ENCODE measurements at places on chromosomes 13 and 19.

DNA sequence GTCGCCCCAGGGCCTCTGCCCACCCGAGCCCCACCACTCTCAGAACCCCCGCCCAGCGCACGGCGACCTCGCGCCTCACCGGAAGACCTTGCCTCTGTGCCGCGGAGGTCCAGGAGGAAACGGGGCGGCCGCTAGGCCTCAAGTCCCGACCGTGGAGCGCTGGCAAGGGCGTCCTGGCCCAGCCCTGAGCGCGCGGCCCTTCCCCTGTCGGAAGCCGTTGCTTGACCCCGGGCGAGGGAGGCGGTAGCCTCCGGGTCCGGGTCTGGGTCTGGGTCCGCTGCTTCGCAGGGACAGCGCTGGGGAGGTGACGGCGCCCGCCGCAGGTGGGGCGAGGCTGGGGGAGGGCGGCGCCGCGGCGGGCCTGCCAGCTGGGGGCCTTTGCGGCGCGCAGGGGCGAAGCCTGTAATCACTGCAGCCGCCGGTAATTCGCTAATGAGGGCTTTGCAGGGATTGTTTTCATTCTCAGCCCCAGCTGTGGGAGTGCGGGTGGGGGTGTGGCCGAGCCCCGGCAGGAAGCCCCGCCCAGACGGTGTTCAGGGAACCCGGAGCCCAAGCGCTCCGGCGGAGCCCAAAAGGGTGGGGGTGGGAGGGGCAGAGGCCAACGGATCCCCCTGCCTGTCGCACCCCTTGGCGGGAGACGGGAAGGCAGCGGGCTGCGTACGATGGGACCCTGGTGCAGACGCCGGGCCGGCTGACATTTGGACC is 8.6 kb downstream of the C19orf25 start:
- peak; percentile 68 for DNase-seq

DNA sequence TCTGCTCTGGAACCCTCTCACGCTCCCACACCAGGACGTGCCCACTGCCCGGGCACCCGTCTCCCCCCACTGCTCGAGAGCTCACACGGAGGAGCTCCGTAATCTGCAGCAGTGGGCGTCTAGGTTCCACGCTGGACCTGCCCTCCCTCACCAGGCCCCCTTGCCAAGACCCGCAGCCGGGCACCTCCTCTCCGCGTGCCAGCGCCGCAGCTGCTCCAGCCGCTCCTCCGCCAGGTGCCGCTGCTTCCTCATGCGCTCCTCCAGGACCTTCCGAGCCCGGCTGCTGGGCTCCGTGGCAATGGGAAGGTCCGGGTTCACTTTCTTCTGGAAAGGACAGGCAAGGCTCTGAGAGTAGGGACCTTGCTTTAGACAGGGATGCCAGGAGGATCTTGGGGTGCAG is 35.0 kb upstream of the MATK start:
- DNase-seq: no peak

GRCh38 chr19:15419413-15420025 is 731 bp upstream of the AKAP8L start:
- DNase-seq: no peak

DNA sequence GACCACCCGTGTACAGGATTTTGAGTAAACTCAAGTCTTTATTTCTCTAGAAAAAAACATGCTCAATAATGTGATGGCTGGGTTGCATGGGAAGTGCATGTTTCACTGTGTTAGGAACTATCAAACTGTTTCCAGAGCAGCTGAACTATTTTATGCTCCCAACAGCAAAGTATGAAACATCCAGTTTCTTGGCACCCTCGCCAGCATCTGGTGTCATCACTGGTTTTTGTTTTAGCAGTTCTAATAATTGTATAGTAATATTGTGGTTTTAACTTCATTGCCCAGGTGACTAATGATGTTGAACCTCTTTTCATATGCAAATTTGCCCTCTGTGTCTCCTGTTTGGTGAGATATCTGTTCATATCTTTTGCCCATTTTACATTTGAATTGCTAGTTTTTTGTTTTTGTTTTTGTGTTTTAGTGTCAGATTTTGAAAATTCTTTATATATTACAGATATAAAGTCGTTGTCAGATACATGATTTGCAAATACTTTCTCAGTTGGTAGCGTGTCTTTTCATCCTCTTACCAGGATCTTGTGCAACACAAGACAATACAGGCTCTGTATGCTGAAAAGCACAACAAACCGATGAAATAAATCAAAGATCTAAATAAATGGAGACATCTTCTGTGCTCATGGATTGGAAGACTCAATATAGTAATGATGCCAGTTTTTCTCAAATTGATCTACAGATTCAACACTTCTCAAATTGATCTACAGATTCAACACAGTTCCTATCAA is 87.8 kb downstream of the IPO5 start:
- DNase-seq: no peak

DNA sequence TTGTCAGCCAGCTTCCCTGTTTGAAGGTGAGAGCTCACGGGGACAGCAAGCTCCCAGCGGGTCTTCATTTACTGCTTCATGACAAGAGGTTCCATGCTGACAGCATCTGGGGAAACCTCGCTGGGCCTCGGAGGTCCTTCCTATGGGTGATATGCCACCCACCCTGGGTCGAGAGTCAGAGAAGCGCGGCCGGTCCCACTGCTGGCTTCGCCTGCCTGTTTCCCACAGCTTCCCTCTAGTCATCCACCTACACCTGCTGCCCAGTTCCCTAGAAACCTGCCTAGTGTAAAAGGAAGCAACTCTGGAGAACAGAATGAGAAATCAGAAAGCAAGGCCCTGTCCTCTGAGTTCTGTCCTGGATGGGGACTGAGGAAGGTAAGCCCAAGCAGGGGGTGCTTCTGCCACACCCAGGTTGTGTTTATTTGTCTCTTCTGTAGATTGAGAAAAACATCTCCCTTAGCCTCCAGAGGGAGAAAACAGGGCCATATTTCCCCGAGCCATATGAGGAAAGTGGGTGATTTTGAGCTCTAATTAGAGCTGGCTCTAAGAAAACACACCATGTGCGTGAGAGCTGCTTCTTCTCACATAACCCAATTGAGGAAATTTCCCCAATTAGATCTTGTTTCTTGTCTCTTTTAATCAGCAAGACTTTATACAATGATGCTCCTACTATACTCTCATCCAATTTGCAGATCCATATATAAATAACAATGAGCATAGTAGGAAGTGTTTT is 504.3 kb downstream of the IRS2 start:
- no peak for DNase-seq

DNA sequence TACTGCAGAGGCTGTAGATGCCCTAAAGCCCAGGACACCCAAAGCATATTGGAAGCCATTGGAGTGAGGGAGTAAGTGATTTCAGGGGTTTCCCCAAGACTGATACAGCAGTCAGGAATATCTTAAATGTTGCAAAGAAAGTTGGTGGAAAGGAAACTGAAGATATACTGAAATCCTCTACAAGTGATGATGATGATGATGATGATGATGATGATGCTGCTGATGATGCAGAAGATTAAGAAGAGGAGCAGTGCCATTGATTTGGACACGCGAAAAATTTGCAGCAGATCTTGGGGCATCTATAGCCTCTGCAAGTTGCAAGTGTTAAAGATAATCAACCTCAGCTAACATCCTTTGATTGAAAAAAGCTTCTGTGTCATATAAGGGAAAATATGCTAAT is 23.8 kb downstream of the ZNF44 start:
- no peak for DNase-seq

DNA sequence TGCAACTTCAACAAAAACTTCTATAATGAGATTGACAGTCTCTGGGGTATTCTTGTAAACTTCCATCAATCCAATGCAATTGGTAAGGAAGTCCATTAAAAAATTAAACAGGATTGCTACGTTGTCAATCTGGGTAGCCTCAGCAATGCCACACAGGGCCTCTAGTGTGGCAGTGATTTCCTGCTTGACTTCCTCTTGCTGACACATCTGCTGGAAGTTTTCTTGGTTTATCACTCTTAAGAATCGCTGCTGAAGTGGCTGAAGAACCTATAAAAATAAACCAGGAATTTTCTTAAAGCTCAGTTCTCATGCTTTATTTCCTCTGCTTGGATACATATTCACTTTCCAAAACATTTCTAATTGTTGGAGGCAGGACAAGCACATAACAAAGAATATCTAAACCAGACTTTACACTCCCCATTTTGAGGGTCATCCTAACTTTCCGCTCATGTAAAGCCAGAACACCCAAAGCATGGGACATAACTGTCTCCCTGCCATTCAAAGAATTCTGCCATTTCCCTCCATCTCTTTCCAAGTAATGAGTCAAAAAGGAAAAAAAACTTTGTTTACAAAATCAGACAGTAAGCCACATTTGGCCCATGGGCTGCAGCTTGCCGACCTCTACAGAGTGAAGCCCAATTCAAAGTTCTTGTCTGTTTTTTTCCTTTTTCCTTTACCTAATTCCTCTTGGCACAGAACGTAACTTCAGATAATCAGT is 23.2 kb upstream of the EEF1AKMT1 start:
- DNase-seq: no peak

GRCh38 chr19:46478356-46478986 is 7.1 kb upstream of the PNMA8A start:
- no peak for DNase-seq

- no peak for DNase-seq
Measured at GRCh38 chr13:34347784-34348573, 530.0 kb downstream of the RFC3 start.

GRCh38 chr13:83449668-83450395 is 432.4 kb downstream of the SLITRK1 start:
- no peak for DNase-seq

- peak; percentile 35 for DNase-seq
Measured at GRCh38 chr19:35030257-35031071, at the start of gene SCN1B. Gene SCN1B (plus strand): TSS chr19:35030470. CDS start chr19:35030821, 351 bp downstream.

DNA sequence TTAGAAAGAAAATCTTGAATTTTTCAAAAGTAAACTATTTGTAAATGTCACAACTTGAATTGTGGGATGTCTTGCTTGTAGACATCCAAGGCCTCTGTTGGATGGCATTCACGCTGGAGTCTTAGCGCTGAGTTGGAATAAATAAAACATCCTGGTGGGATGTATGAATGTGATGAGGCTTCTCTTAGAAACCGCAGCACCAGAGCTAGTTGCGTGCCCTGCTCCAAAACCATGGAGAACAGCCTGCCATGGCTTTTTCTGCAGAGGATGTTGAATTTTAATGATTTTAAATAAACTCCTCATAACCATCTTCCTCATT is 70.4 kb downstream of the DPY19L3 start:
- no peak for DNase-seq

All from T-helper 2 cell (primary cell).